ENCODE measurements at places on chromosomes 7 and 10. TPM values are rescaled to one million over a fixed set of nuclear protein-coding genes. Genes with fewer than 3 reads are reported as not detected.

The BUB3 gene
- 51.1 TPM for total RNA-seq

The SH2D4B gene
- total RNA-seq = 0.55 TPM

DNA sequence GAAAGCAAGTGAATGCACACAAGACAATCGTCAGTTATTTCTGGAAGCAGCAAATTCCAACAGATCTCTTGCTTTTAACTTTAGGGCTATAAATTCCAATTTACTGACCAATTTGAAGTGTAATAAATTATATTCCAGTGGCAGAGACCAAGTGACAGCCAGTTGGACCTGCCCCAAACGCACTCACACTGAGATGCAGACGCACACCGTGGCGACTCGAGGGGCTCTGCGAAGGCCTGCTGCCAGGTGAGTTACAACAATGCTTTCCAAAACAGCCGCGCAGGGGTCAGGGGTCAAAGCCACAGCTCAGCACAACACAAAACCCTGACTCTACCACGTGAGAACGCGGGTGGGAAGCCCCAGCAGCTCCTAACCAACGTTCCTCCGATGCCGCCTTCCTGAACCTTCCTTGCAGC, 97.4 kb downstream of the ZRANB1 start:
- H3K27ac ChIP-seq = peak overlapping the region; percentile 25
- peaks cover 75% of the 10 kb centered on the region for H3K4me1 ChIP-seq
- H3K4me3 ChIP-seq = no peak overlapping the region
- DNase-seq = no peak
- no peaks in the 10 kb centered on the region for H3K36me3 ChIP-seq

The ACTA2 gene
- total RNA-seq = 184 TPM

GRCh38 chr10:35961501-35961900, 319.4 kb upstream of the FZD8 start:
- H3K27ac ChIP-seq = no peak overlapping the region
- H3K4me3 ChIP-seq = no peak overlapping the region
- H3K27me3 ChIP-seq = no peaks in the 10 kb centered on the region
- no peaks in the 10 kb centered on the region for H3K4me1 ChIP-seq
- DNase-seq = no peak
- H3K36me3 ChIP-seq = no peaks in the 10 kb centered on the region

The HDAC9 gene
- total RNA-seq = 9.2 TPM

DNA sequence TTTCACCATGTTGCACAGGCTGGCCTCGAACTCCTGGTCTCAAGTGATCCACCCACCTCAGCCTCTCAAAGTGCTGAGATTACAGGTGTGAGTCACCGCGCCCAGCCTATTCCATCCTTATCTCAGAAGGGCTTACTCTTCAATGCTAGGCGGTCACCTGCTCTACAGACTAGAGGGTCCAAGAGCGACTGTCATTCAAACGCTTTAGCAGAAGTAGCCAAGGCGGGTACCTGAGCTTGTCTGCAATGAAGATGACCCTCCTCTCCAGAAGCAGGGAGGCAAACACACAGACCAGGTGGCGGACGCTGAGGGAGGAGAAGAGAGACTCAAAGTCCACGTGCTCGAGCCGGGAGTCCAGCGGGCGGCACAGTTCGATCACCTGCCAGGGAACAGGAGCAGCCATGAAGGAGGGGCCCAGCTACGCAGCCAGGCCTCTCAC, 65.1 kb upstream of the MKRN1 start:
- DNase-seq = no peak
- no peak overlapping the region for H3K4me3 ChIP-seq
- H3K27me3 ChIP-seq = no peaks in the 10 kb centered on the region
- H3K36me3 ChIP-seq = no peaks in the 10 kb centered on the region
- no peaks in the 10 kb centered on the region for H3K4me1 ChIP-seq

DNA sequence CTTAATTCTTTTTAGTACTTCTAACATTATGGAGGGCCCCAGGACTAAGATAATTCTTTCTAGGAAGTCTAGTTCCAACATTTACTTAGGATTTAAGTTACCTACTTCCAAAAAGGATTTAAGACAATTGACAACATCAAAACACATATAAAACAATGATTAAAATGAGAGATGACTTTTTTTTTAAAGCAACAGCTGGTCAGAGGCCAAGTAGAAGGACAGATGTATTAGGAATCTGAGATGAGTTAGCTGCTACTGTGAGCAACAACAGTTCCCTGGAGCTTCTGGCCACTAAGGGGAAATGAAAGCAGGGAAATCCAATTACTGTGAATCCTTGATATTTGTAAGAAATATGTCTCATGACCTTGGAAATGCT, 222.3 kb downstream of the PHTF2 start:
- H3K4me1 ChIP-seq = peaks cover 8% of the 10 kb centered on the region
- no peaks in the 10 kb centered on the region for H3K27me3 ChIP-seq
- H3K36me3 ChIP-seq = no peaks in the 10 kb centered on the region
- peak overlapping the region; percentile 94 for H3K27ac ChIP-seq
- no peak for DNase-seq

The MAPK8 gene
- total RNA-seq = 46.7 TPM

DNA sequence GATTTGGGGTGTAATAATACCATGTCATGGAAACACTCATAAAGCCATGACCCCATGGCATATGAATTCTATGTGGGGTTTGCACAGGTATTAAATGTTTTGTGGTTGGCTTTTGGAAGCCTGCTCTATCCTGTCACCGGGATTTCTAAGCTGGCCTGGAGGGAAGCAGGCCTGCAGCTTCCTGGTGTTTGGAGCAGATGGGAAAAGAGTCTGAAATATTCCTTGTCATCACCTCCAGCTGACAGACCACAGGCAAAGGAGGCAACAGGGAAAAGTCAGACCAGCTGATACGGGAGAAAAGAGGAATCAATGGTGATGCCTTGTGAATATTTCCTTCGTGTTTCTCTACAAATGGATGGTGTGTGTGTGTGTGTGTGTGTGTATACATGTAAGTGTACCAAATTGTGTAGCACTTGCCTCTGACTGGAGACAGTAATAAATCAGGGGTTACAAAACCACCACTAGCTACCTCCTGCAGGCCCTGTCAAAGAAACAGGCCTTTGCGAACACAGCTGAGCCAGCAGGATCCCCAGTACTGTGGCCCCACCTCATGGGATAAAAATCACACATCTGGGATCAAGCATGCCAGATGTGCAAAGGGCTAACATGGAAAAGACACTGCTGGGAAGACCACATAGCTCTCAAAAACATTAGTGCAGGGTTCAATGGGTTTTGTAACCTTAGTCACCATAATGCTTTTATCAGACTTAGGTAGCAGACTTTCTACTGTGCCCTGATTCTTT, 120.8 kb upstream of the HPS1 start:
- H3K4me1 ChIP-seq = no peaks in the 10 kb centered on the region
- H3K27me3 ChIP-seq = no peaks in the 10 kb centered on the region
- no peak for DNase-seq
- no peak overlapping the region for H3K4me3 ChIP-seq
- no peak overlapping the region for H3K27ac ChIP-seq

The SPRN gene
- not detected for total RNA-seq

The FZD1 gene
- total RNA-seq = 25.8 TPM

DNA sequence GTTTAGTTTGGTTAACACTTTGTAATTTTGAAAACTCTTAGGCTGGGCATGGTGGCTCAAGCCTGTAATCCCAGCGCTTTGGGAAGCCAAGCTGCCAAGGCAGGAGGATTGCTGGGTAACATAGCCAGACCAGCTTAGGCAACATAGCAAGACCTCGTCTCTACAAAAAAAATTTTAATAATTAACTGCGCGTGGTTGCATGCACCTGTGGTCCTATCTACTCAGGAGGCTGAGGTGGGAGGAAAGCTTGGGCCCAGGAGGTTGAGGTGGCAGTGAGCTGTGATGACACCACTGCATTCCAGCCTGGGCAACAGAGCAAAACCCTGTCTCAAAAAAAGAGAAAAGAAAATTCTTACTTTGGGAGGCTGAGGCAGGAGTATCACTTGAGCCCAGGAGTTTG, 18.2 kb downstream of the MYOZ1 start:
- H3K27me3 ChIP-seq = no peaks in the 10 kb centered on the region
- H3K36me3 ChIP-seq = no peaks in the 10 kb centered on the region

DNA sequence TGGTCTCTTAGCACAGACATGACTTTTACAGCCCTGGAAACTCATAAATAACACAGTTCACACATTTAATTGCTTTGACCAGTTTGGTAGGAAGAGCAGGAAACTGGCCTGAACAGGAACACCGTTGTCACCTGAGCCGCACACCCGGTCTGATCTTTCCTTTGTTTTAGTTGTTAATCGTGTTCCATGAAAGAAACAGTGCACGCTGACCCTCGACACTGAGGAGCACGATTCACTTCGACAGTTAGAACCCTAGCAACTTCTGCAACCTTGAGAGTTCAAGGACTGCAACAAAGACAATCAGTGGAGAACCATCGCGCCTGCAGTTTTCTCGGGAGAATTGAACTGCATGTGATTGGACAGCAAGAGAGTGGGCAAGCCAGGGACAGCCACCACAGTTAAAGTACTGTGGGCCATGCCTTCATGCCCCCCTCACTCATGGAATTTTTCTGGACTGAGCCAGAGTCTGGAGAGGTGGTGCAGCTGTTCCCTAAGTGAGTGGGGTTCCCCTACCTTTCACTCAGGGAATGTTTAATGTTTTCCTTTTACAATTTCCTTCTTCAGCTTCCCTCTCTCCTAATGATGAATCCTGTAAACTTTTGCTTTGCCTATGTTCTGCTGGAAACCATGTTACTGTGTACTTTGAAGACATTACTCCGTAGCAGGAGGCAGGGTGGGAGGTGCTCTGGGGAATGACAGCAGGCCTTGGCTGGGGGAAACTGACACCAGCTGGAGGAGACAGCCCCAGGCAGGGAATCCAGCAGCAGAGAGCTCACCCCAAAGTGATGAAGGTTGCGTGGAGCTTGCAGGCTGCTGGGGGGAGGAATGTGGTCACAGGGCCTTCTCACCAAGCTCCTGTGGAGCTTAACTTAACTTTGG, 198.7 kb downstream of the ZNF438 start:
- peaks cover 3% of the 10 kb centered on the region for H3K36me3 ChIP-seq
- H3K27ac ChIP-seq = peak overlapping the region; percentile 33
- no peak overlapping the region for H3K4me3 ChIP-seq
- DNase-seq = no peak
- H3K4me1 ChIP-seq = no peaks in the 10 kb centered on the region

- peaks cover 10% of the 10 kb centered on the region for H3K36me3 ChIP-seq
- no peak overlapping the region for H3K27ac ChIP-seq
- no peaks in the 10 kb centered on the region for H3K4me1 ChIP-seq
- H3K4me3 ChIP-seq = no peak overlapping the region
Measured at GRCh38 chr7:43799605-43800004, 41.1 kb downstream of the BLVRA start.

DNA sequence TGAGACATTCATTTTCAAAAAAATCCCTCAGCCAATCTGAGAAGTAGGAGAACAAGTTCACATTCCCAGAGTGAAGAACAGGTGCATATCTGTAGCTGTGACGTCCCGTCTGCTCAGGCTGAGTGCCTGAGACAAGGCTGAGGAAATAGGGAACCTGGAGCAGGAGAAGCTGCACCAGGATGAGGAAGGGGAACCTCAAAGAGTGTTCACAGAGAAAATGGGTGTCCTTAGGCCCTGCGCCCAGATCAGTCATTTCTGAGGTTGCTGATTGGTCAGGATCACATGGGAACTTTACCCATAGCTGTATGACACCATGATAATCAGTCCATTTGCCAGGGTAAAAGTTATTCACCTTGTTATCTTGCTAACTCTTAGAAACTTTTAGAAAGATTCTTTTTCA, 34.2 kb upstream of the TARP start:
- peaks cover 21% of the 10 kb centered on the region for H3K4me1 ChIP-seq
- H3K36me3 ChIP-seq = no peaks in the 10 kb centered on the region
- no peak overlapping the region for H3K27ac ChIP-seq
- DNase-seq = peak; percentile 28

GRCh38 chr10:58830697-58831096, 318.0 kb downstream of the BICC1 start:
- H3K27me3 ChIP-seq = no peaks in the 10 kb centered on the region
- no peaks in the 10 kb centered on the region for H3K4me1 ChIP-seq
- H3K27ac ChIP-seq = no peak overlapping the region
- H3K36me3 ChIP-seq = no peaks in the 10 kb centered on the region

The EPHB6 gene
- 7.0 TPM for total RNA-seq

DNA sequence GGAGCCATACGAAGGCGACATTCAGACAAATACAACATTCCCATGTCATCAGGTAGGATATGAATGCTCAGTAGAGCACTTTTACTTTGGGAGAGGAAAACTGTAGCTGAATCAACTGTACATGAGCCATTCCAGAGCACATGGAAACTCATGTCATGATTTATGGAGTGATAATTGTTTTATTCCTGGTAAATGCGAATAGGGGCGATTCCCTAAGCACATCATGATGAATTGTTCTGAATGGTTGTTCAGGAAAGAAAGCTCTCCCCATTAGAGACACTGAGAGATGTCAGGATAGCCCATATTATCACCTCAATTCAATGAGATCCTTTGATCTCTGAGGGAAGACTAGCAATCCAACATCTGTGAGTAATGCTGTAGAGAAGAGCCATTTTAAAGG, 243.6 kb downstream of the FOXP2 start:
- no peaks in the 10 kb centered on the region for H3K27me3 ChIP-seq
- no peak overlapping the region for H3K27ac ChIP-seq
- no peaks in the 10 kb centered on the region for H3K36me3 ChIP-seq
- DNase-seq = no peak
- H3K4me3 ChIP-seq = no peak overlapping the region
- H3K4me1 ChIP-seq = no peaks in the 10 kb centered on the region

The MOGAT3 gene
- not detected for total RNA-seq

DNA sequence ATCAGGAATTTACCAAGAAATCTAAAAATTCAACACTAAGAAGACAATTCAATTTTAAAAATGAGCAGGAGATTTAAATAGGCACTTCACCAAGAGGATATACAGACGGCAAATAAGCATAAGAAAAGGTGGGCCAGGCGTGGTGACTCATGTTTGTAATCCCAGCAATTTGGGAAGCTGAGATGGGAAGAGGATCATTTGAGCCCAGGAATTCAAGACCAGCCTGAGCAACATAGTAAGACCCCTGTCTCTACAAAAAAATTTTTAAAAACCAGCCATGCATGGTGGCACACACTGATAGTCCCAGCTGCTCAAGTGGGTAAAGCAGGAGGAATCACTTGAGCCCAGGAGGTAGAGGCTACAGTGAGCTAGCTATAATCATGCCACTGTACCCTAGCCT, 3.5 kb upstream of the AKR1D1 start:
- no peaks in the 10 kb centered on the region for H3K4me1 ChIP-seq
- no peak for DNase-seq
- H3K36me3 ChIP-seq = no peaks in the 10 kb centered on the region

GRCh38 chr10:17675638-17676037, 31.7 kb downstream of the STAM start:
- H3K4me3 ChIP-seq = no peak overlapping the region
- H3K4me1 ChIP-seq = peaks cover 8% of the 10 kb centered on the region
- no peak for DNase-seq
- H3K27ac ChIP-seq = no peak overlapping the region

DNA sequence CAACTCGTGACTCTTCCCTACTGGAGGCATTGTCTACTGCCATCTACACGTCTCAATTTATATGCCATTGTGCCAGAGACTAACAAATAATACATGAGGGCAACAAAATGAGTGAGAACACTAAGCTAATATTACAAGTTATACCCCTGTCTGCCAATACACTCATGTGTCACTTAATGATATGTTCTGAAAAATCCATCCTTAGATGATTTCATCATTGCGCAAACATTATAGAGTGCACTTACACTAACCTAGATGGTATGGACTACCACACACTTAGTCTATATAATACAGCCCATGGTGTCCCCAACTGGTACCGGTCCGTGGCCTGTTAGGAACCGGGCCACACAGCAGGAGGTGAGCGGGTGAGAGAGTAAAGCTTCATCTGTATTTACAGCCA, 64.3 kb upstream of the CTNNA3 start:
- no peaks in the 10 kb centered on the region for H3K36me3 ChIP-seq
- no peak overlapping the region for H3K27ac ChIP-seq
- no peak overlapping the region for H3K4me3 ChIP-seq
- no peaks in the 10 kb centered on the region for H3K27me3 ChIP-seq
